Bronchus fibroblast of lung (primary cell): ENCODE measurements at places on chromosomes 7 and 10. TPM values are rescaled to one million over a fixed set of nuclear protein-coding genes. Genes with fewer than 3 reads are reported as not detected.

The WAPL gene
- 15.5 and 19.2 TPM in 2 replicates for total RNA-seq

The ASAH2 gene
- total RNA-seq = 1.3 and 2.5 TPM in 2 replicates

The CTNNA3 gene
- not detected in 2 replicates for total RNA-seq

The CRHR2 gene
- total RNA-seq = not detected in 2 replicates

The NYAP1 gene
- total RNA-seq = 1.8 and 3.9 TPM in 2 replicates

The ANKRD61 gene
- total RNA-seq = 0.15 TPM in 1 of 2 replicates, not detected in the other

The LLCFC1 gene
- total RNA-seq = not detected in 2 replicates

The LIPN gene
- not detected in 2 replicates for total RNA-seq

The ARMC3 gene
- not detected in 2 replicates for total RNA-seq

The CARD11 gene
- total RNA-seq = 0.84 and 1.6 TPM in 2 replicates

The CPN1 gene
- not detected in 2 replicates for total RNA-seq

The DPYSL4 gene
- 5.9 and 7.1 TPM in 2 replicates for total RNA-seq

The WASHC2A gene
- 19.7 and 21.1 TPM in 2 replicates for total RNA-seq

The TEX47 gene
- not detected in 2 replicates for total RNA-seq

The ERVW-1 gene
- not detected in 2 replicates for total RNA-seq

The ZC3HAV1L gene
- 3.9 and 4.6 TPM in 2 replicates for total RNA-seq

The NOS3 gene
- 4.3 and 4.9 TPM in 2 replicates for total RNA-seq

The PTPRN2 gene
- 0.50 and 0.74 TPM in 2 replicates for total RNA-seq
